D341Med (cell line): ENCODE measurements at places on chromosomes 2 and 18.

DNA sequence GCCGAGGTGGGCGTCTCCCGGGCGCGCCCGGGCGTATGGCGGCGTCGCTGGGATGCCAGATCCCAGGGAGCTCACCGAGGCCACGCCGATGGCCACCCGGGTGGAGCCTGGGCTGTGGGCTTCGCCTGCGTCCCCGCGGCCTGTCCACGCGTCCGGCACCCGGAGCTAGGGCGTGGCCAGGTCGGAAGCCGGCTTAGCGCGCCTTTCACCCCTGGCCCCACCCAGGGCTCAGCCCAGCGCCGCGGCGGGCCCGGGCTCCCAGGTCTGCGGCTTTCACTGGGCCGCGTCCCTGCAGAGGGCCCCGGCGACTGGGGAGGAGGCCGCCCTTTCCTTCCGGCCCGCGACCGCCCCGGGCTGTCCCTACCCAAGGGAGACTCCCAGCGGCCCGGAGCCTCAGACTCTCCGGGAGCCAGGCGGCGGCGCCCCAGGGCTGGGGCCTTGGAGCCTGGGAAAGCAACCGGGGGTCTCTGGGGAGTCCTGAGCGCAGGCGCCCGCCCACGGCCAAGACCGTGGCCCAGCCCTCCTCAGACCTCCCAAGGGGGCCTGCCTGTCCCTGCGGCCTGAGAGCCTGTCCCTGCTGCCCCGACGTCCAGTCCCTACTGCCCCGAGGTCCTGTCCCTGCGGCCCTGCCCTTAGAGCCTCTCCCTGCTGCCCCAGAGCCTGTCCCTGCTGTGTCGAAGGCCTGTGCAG, 36.3 kb upstream of the ITM2C start:
- DNase-seq: no peak

- DNase-seq: no peak
Measured at GRCh38 chr2:82853299-82853698, 1605.8 kb downstream of the SUCLG1 start.

DNA sequence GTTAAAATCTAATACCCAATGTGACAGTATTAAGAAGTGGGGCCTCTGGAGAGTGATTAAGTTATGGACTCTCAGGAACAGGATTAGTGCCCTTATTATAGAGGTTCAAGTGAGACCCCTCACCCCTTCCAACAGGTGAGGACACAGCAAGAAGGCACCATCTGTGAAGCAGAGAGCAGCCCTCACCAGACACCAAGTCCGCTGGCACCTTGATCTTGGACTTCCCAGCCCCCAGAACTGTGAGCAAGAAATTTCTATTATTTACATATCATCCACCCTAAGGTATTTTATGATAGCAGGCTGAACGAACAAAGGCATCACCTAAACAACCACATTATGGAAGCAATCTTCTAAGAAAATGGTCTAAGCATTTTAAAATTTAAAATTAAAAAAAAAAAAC, 59.0 kb downstream of the HDAC4 start:
- no peak for DNase-seq

DNA sequence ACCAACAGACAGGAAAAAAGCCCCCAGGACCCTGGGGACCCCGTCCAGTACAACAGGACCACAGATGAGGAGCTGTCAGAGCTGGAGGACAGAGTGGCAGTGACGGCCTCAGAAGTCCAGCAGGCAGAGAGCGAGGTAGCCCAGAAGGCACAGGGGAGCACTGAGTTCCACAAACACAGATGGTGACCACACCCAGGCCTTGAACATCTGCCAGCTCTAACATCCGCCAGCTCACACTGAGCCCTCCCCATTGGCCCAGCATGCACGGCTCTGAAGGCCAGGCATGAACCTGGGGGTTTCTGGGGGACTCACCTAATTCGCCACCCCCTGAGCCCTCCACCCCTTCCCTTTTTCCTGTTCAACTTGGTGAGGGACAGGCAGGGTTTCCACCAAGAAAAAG, 25.6 kb upstream of the PRLH start:
- DNase-seq: no peak

GRCh38 chr2:200498402-200499162, 11.3 kb downstream of the KCTD18 start:
- peak; percentile 35 for DNase-seq

DNA sequence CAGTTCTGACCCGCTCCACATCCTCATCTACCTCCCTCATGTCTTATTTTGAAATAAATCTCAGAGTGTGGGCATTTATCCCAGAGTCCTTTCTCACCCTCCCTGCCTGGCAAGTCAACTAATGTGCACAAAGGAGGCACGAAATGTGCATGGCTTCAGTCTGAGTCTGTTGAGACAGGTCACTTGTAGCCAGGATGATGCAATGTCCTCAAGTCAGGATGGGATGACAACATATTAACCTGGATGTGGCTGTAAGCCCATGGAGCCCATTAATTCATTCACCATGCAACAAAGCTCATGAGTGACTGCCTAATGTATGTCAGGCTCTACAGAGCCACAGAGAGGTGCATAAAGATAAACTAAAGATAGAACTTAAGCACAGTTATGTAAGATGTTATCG, 34.5 kb downstream of the KCNG3 start:
- no peak for DNase-seq

DNA sequence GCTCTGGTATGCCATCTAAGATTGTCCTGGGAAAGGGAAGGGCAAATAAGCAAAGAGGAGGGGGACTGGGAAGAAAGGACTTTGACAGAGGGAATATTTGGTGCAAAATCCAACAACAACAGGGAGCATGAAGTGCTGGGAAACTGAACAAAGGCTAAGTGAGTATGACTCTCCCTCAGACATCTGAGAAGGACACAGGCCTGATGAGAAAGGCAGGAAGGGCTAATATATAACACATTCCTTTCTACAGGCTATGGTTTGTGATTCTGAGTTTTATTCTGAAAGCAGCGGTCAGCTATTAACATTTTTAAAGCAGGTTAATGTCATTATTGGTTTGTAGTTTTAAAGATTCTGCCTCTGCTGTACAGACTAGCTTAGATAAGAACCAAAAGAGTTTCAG, 1579.5 kb downstream of the LRP1B start:
- no peak for DNase-seq

GRCh38 chr2:40445467-40445866, 6.4 kb downstream of the SLC8A1 start:
- DNase-seq: no peak

GRCh38 chr2:113070606-113070975, 2.8 kb downstream of the IL1F10 start:
- no peak for DNase-seq

GRCh38 chr2:205464681-205465080, 217.6 kb upstream of the NRP2 start:
- DNase-seq: peak; percentile 41

- DNase-seq: no peak
Measured at GRCh38 chr18:63087421-63088230, 231.9 kb downstream of the BCL2 start.
